ENCODE measurements at places on chromosomes 11 and 22.
A peak's percentile ranks its signal among the peaks of the same experiment; 100 is the strongest.

- DNase-seq: no peak
These were observed 230.8 kb downstream of the GUCY1A2 start for GRCh38 chr11:106787454-106787853.

GRCh38 chr22:42752912-42753311 is 32.2 kb upstream of the A4GALT start:
- peak; percentile 17 for DNase-seq

- DNase-seq: peak; percentile 95
These were observed 457 bp downstream of the CPSF7 start for GRCh38 chr11:61429346-61429690.

- DNase-seq: peak; percentile 91
These were observed 12.7 kb upstream of the ARHGEF17 start for GRCh38 chr11:73295241-73295995.

DNA sequence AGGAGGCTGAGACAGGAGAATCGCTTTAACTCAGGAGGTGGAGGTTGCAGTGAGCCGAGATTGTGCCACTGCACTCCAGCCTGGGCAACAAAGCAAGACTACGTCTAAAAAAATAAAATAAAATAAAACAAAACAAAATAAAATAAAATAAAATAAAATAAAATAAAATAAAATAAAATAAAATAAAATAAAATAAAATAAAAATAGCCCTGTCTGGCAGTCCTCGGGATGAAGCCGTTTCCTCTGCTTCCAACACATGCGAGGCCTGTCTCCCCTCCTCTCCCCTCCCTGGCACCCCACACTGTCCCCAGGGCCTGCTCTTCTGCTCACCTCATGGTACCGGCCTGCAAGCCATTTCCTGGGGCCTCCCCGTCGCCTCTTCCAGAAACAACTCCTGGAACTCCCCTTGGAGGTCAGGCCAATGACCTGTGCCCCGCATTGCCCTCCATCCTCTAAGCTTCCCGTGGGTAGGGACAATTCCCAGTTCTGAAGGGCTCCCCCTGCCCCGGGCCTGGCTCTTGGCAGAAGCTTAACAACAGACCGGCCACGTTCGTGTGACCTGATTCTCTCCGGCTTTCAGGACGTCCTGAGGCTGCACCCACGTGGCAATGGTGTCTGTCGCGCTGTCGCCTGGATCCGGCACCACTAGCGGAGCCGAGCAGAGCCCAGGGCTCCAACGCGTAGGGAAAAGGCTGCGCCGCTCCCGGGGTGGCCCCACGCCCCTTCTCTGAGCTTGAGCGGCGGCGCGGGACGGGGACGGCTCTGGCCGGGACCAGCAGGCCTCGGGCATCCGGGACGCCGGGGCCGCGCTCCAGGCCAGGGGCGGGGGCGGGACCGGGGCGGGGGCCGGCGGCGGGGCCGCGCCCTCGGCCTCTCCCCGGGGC is 456 bp upstream of the PARVB start:
- peak; percentile 89 for DNase-seq

DNA sequence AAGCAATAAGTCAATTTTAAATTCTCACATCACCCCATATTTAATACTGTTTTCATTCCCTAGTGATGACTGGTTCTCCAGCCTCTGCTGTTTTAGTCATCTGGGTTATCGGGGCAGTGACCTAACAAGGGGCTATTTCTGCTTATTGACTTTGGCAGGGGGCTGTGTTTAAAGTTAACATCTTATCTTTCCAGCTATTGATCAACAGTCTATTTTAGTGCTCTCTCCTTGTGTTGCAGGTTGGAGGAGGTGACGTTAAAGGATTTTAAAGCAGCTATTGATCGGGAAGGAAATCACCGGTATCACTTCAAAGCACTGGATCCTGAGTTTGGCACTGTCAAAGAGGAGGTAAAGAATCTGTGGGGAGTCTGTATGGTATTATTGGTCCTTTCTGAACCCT is 7.7 kb upstream of the DLAT start:
- DNase-seq: no peak

- DNase-seq: no peak
These were observed 636 bp downstream of the PAMR1 start for GRCh38 chr11:35524780-35525179.

GRCh38 chr11:117160826-117161225 is 16.7 kb downstream of the PAFAH1B2 start:
- no peak for DNase-seq

DNA sequence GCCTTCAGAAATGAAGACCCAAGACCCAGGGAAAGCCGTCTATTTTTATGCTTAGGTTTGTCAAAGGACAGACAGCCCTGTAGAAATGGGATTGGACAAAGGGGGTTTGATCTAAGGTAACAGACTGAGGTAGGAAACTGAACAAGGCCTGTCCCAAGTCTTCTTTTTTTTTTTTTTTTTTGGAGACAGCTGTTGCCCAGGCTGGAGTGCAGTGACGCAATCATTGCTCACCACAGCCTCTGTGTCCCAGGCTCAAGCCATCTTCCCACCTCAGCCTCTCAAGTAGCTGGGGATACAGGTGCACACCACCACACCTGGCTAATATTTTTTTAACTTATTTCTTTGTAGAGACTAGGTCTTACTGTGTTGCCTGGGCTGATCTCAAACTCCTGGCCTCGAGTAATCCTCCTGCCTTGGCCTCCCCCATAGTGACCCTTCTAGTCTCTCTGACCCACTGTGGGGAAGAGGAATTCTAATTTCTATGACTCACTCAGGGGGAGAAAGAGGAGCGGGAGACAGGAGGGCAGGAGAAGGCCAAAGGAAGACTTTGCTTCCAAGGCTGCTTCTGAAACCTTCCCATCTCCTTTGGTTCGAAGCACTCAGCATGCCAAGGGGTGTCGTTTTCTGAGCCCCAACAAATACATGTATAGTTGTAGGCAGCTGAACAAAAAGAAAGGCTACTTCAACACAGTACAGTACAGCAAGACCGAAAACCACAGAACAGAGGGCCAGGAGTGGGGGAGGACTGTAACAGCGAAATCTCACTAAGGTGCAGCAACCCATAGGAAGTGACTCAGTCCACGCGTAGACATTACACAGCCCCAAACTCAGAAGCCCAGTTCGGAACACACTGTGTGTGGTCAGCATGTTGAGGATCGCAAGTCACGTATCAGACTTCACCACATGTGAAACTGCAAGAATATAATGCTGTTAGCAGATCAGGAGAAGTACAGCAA is 872 bp downstream of the TMA7B start:
- DNase-seq: no peak

GRCh38 chr11:73983741-73984538 is 1.3 kb upstream of the UCP2 start:
- DNase-seq: no peak

DNA sequence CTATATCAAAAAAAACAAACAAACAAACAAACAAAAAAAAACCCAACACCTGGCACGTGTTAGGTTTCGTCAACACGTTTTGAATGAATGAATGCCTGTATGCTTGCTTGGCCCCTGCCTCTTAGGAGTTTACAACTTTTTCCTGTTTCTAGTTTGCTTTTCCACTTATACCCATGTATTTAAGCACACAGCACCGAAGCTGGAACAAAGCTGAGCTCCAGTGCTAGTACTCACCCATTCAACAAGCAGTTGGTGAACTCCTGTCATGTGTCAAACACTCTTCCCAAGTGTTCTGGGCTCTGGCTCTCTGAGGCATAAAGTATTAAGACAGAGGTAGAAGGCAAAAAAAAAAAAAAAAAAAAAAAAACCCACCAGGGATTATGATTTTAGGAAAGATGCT is 599.3 kb downstream of the BUD13 start:
- DNase-seq: no peak

- no peak for DNase-seq
These were observed 9.8 kb upstream of the DSCAML1 start for GRCh38 chr11:117806846-117807245.

DNA sequence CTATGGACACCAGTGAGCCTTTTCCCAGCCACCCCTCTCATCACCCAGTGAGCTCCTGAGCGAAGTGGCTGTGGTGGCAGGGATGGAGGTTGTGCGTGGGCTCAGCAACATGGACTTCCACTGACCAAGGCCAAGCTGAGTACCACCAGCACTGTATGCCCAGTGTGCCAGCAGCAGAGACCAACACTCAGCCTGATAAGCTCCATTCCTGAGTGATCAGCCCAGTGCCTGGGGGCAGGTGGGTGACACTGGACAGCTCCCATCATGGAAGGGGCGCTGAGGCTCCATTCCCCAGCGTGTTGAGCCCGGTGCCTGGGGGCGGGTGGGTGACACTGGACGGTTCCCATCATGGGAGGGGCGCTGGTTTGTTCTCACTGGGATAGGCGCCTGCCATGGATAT is 17.6 kb upstream of the CD81 start:
- no peak for DNase-seq

DNA sequence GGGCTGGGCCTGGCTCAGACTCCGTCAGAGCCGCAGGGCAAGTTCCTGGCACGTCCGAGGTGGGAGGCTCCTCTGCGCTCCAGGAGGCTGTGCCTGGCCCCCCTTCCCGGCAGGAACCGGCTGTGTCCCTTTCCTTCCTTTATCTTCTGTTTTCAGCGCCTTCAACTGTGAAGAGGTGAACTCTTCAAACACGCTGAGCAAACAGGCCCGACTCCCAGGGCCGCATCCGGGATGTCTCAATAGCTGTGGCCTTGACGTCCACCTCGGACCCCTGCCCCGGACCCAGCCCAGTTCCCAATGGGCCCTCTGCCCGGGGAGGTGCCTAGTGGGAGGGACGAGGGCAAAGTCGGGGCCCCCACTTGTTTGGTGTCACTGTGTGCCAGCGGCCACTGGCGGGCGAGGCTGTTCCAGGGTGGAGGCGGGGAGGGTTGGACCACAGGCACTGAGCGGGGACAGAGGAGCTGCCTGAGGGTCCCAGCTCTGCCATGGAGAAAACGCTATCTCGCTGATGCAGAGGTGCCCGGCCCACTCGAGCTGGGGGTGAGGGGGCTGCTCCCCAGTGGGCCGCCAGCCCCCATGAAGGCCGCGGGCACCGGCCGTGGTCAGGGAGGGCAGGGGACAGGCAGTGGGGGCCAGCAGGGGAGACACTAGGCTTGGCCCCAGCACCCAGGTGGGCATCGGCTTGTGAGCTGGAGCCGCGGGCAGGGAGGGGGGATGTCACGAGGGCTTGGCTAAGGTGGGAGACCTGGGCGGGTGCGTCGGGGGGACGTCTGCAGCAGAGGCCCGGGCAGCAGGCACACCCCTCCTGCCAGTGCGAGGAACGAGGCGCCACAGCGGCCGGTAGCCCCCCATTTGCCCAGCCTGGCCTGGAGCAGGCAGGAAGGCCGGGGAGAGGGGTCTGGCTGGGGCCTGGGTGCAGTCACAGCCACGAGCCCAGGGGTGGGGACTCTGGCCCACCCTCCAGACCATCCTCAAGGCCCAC is 2.7 kb upstream of the MUC5B start:
- DNase-seq: peak; percentile 50

DNA sequence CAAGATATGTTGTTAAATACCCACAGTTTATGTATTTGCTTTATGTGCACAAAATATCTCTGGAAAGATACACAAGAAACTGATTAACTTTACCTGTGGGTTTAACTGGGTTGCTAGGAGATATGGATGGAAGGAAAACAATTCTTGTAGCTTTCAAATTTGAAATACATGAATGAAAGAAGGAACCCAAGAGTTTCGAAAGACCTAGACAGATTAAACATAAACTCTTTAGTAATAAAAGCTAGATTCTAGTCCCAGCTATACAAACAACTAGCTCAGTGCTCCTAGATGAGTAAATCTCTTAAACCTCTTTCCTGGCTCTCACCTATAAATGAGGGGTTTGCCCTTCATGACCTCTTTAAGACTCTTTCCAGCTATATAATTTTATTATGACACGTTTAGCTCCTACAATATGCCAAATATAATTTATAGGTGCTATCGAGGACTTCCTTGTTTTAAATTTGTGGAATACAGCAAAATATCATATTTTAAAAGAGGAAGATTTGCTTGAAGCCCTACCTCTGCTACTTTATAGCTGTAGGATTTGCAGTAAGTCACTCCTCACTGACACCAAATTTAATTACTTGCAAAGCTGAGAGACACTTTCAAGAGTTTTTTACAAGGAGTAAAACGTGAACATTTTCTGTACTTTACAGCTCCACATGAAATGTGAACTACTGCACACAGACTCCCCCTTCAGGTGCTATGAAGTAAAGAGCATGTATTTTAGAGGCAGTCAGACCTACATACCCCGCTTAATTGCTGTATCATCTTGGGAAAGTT is 50.7 kb downstream of the RRAS2 start:
- no peak for DNase-seq

DNA sequence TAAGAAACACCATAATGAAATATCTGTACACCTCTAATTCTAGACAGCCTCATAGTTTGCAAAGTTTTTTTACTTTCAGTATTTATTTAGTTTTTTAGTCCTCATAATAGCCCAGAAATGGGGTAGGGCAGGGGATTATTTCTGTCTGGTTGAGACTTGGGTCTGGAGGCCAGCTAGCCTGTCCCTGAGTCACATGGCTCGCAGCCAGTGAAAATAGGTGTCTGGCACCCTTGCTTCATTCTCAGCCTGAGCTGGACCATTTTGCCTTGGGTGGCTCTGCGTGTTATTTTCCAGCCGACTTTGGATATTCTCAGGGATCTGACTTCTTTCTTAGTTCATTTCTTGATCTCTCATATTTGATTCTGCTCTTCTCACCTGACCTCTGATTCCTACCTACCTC is 123.9 kb upstream of the NARS2 start:
- no peak for DNase-seq

DNA sequence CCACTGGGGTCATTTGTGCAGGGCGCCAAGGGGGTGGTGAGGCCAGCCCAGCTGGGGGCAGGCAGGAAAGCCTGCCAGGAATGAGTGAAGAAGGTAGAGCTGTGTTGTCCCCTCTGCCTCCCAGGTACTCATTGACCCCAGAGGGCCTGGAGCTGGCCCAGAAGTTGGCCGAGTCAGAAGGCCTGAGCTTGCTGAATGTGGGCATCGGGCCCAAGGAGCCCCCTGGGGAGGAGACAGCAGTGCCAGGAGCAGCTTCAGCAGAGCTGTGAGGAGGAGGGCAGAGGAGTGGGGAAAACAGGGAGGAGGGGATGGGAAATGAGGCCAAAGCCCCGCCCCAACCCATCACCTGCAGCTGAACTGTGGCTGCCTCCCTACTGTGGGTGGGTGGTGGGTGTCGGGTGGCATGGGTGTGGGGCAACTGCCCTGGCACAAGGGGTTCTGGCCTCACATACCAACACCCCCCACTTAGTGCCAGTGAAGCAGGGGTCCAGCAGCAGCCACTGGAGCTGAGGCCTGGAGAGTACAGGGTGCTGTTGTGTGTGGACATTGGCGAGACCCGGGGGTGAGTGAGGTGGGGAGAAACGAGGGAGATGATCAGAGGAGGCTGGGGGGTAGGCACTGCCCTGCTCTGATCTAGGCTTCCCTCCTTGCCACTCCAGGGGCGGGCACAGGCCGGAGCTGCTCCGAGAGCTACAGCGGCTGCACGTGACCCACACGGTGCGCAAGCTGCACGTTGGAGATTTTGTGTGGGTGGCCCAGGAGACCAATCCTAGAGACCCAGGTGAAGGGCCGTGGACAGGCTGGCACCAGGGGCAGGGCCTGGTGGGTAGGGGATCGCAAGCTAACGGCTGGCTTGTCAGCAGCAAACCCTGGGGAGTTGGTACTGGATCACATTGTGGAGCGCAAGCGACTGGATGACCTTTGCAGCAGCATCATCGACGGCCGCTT is 3.0 kb downstream of the MUS81 start:
- DNase-seq: no peak

GRCh38 chr11:118219732-118220131 is 5.1 kb downstream of the JAML start:
- no peak for DNase-seq
